IgD-negative memory B cell (primary cell): ENCODE measurements at places on chromosomes 5 and 9. TPM values are rescaled to one million over a fixed set of nuclear protein-coding genes. Genes with fewer than 3 reads are reported as not detected.

INSYN2B gene
- polyA plus RNA-seq, result not detected

SPRY4 gene
- polyA plus RNA-seq, result not detected

PLAC8L1 gene
- polyA plus RNA-seq, result not detected

OR1Q1 gene
- not detected for polyA plus RNA-seq

GFI1B gene
- 0.74 TPM for polyA plus RNA-seq

DRD1 gene
- polyA plus RNA-seq, result not detected

DDX4 gene
- not detected for polyA plus RNA-seq

CRB2 gene
- polyA plus RNA-seq, result not detected

TMC1 gene
- polyA plus RNA-seq, result not detected

ARID3C gene
- not detected for polyA plus RNA-seq

LCN9 gene
- polyA plus RNA-seq, result not detected
